NCI-H748 treated with DMSO at 0.1 percent for 48 hours (cell line): ENCODE measurements at places on chromosomes 2 and 18.

DNA sequence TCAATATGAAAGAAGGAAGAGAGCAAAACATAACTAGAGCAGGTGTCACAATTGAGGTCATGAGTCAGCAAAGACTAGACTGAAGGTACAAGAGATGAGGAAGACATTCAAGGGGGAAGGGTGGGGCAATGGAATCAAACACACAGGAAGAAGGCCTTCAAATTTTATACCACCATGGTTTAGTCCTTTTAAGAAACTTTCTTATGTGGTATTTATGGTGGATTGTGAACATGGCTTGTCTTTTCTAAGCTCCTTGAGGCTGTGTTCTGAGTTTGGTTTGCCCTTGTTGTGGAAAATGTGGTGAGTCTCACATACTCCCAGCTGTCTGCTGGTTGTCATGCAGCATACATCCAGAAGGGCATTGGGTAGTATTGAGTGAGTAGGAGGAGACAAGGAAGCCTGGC lies 62.1 kb downstream of the NABP1 start:
- DNase-seq: no peak

DNA sequence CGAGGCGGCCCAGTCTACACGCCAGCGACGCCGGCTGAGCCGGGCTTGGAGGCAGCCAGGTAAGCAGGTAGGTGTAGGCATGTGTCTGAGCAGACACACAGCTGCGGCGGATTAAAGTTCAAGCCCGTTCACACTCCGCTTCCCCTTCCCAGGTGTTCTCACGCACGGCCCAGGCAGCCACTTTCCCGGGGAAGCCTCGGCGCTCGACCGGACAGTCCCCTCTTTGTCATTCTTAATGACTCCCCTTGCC lies 367 bp downstream of the TGFA start:
- DNase-seq: peak; percentile 16

- DNase-seq: no peak
Measured at GRCh38 chr2:141021109-141021508, 1109.7 kb downstream of the LRP1B start.

DNA sequence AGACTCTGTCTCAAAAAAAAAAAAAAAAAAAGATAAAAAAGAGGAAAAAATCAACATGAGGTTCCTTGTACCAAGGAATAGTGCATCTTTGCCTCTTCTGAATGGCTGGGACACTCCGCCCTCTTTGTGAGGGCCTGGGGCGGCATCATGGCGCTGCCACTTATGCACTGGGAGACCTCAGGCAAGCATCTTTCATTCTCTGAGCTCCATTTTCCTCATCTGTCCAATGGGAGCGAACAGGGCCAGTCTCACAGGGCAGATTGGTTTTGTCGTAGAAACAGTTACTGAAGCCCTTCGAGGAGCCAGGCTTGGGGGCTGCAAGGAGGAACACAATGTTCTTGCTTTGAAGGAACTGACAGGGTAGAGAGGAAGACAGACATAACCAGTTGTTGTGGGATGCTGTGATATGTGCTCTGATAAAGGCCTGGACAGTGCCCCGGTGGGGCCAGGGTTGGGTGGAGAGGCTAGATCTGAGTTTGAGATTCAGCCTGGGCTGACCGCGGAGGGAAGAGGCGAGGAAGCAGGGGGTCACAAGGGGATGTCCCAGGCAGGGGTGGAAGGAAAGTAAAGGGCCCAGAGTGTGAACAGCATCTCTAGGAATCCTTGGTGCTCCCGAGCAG lies 14.1 kb downstream of the ZFP36L2 start:
- DNase-seq: no peak

DNA sequence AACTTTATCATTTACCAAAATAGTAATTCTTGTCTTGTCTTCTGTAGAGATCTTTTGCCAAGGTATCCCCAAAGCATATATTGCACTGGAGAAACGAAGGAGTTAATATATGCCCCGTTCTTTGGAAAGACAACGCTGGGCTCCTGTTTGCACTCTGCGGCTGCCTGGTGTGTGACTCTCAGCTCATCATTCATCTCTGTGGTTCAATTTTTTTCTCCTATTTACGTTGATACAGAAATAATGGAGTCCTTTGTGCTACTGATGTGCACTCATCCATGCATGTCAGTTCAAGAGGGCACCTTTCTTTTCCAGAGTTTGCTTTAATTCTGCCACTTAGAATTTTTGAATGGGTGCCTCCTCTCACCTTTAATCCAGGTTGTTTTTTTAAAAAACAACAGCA lies 655.5 kb downstream of the DCDC2C start:
- DNase-seq: peak; percentile 86

DNA sequence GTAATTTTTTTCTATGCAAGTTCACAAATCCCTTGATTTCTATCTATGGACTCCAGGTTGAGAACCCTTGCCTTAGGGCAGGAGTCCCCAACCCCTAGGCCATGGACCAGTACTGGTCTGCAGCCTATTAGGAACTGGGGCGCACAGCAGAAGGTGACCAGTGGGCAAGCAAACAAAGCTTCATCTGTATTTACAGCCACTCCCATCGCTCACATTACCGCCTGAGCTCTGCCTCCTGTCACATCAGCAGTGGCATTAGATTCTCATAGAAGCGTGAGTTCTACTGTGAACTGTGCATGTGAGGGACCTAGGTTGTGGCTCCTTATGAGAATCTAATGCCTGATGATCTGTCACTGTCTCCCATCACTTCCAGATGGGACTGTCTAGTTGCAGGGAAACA lies 70.2 kb upstream of the SMAD2 start:
- DNase-seq: no peak

- no peak for DNase-seq
Measured at GRCh38 chr2:151672277-151672676, 62.0 kb downstream of the NEB start.
